ENCODE measurements at places on chromosomes 7 and 10.

DNA sequence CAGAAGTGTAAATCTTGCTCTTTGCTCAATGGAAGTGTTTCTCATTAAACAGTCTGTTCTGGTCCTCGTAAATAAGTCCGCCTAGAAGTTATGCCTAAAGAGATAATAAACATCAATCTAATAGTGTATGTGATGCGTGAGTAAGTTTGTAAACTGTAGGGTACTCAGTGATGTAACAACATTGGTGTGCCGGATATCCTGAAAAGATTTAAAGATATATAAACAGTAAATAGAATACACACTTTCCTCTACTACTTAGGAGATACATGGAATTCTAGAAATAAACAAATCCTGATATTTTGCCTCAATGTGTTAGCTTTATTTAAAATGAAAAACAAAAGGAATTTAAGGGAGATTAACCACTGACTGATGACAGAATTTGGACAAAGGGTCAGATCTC is 123.5 kb downstream of the AHR start:
- DNase-seq: no peak

- DNase-seq: no peak
Observed at GRCh38 chr7:84502239-84502638, 307.6 kb upstream of the SEMA3A start.

- no peak for DNase-seq
Observed at GRCh38 chr7:17130281-17131059, 168.0 kb upstream of the AHR start.

DNA sequence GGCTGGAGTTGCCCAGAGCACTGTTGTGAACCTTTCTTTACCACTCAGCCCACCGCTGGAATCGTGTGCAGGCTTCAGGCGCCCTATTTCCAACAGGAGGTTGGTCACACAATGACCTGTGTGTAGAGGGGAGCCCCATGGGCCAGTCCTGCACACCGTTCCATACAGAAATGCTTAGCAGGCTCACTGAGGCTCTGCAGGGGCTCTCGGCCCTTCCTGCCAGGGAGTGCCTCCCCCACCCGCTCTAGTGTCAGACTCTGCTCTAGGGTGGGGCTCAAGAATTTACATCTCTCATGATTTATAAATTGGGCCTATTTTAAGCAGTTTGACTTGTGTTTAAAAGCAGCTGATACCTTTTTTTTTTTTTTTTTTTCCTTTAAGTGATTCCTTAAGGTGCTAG is 42.0 kb downstream of the SHH start:
- DNase-seq: no peak

- DNase-seq: peak; percentile 1
Observed at GRCh38 chr7:23938937-23939552, 229.0 kb downstream of the STK31 start.

DNA sequence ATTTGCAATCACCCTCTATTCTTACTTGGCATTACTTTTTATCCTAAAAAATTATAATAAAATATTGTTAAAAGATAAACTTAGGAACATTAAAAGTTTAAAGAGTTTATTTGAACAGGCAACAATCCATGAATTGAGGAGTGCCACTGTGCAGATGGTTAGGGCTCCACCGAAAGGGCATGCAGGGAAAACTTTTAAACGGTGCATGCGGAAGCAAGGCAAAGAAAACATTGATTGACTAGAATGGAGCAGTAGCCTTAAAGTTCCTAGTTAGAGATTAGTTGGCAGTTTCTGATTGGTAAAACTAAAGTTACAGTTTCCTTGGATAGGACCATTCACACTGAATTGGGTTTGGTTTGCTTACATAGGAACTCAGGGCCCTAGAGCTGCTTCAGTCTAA is 17.3 kb downstream of the CC2D2B start:
- DNase-seq: no peak

GRCh38 chr7:22723637-22724036 is 3.4 kb upstream of the IL6 start:
- no peak for DNase-seq

DNA sequence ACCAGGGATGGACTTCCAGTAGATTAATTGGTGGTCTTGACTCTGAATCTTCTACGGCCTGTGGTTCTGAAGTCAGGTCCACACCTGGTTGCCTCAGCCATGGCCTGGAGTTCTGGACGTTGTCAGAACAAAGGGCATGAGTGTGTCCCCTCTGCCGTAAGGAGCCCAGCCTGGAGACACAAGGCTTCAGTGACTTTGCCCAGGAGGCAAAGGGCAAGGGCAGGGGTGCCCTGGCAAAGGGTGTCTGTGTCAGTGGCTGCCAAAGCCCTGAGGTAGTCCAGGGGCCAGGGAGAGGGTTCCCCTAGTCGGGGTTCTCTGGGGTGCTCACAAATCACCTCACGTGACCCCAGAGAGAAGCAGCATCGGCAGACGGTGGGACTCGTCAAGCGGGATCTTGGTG is 273.2 kb upstream of the ZNF32 start:
- DNase-seq: no peak

- no peak for DNase-seq
Observed at GRCh38 chr7:90879924-90880323, 283.8 kb downstream of the CDK14 start.

- DNase-seq: no peak
Observed at GRCh38 chr10:34089253-34089652, 725.8 kb downstream of the PARD3 start.

DNA sequence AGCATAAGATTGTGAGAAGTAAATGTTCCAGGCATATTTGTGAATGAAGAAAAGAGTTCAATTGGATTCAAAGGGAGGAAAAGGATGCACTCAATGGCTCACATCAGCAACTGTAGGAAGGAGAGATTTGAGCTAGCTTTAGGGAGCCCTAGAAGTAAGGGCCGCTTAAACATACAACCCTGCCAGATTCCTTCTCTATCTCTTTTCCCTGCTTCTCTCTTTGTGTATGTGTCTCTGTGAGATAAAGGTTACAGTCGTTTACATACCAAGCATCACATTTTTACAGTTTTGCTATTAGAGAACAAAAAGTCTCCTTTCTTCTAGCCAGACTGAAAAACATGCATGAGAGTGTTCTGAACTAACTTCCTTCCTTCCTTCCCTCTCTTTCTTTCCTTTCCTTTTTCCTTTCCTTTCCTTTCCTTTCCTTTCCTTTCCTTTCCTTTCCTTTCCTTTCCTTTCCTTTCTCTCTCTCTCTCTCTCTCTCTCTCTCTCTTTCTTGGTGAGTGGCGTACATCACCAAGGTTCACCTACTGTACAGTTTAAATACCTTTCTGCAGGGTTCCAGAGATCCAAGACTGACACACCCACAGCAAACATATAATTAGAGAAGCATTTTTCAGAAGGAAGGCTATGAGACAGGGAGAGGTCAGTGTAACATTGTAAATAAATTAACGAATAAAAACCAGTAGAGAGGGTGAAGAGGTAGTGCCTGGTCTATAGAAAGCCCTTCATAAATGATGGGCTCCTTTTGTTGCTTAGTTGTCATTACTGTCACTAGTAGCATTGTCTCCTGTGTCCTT is 240.4 kb downstream of the ARL4A start:
- DNase-seq: no peak
